ENCODE measurements at places on chromosomes 7 and 10.

- no peak for DNase-seq
These were observed 85.5 kb upstream of the GNA12 start for GRCh38 chr7:2929321-2930201.

DNA sequence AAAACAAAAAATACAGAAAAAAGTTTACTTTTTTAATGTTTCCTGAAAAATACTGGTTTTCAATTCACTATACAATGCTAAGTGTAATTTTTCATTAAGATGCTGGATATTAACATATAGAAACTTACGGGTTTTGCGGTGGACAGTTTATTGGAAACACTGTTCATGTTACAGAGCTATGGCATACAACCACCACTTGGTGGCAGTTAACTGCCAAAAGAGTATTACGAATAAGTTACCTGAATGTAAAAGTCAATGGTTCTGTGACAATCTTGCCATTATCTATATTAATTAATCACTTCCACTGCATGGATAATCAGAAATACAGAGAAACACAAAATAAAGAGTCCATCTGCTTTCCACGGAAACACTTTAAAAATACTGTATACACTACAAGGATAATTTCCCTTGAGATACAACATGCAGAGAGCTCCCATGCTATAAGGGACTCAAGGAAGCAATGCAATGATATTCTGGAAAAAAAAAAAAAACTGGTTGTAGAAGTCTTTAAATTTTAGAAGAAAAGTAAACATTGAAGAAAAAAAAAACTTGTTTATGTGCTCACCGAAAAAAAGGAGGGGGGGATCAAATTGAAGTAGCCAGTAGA is 97.0 kb downstream of the TPK1 start:
- no peak for DNase-seq

DNA sequence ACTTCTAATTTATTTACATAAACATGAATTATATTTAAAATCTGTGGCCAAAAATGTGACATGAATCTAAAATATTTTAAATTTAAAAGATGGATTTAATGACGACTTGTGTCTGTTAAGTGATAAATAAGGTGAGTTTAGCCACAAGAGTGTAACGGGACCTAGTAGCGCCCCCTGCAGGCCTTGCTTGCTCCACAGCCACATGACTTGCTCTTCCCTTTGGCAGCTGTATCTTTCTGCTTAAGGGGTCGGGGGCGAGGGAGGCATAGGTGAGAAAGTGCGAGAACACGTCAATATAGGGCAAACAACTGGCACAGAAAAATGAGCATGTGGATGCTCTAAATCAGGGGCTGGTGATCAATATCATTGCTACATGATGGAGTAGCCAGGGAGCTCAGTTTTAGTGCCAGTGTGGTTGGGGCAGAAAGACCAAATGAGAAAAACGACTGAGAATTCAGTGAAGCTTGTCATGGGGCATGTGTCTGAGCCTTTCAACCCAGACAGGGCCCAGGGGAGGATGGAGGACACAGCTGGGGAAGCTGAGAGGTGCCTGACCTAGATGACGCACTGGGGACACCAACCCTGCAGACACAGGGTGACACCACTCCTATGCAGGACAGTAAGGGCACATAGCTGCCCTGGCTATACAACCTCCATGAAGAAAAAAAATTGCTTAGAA is 49.8 kb downstream of the PAXIP1 start:
- DNase-seq = no peak

DNA sequence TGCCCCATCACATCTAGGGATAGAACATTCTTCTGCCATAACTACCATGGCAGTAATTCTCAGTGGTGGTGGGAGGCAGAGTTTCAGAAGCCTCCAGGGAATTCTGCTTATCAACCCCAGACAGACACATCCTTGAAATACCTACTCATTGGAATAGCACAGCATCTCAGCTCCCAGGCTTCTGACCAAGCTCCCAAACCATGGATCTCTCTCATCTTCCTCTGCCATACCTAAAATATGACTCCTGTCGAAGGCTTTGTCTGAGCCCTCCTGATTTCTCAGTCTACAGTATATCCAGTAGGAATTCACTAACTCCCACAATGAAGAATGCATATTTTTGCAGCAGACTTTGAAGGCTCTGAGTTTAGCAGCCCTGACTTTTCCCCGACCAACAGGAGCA is 687.5 kb downstream of the GRID1 start:
- DNase-seq = no peak

- DNase-seq = no peak
These were observed 15.0 kb upstream of the GFRA1 start for GRCh38 chr10:116287906-116288501.

- no peak for DNase-seq
These were observed 3.9 kb upstream of the GPRIN2 start for GRCh38 chr10:46560381-46560780.

GRCh38 chr7:114026486-114027089 is 107.8 kb upstream of the PPP1R3A start:
- DNase-seq = no peak

Data from GM04503 (cell line).